NCI-H2107 (cell line): ENCODE measurements at places on chromosomes 2 and 18.
A peak's percentile ranks its signal among the peaks of the same experiment; 100 is the strongest.

- DNase-seq = no peak
These were observed 7.1 kb downstream of the ECEL1 start for GRCh38 chr2:232480201-232481190.

GRCh38 chr2:3770724-3771415, 67.5 kb downstream of the DCDC2C start:
- DNase-seq = no peak

GRCh38 chr2:45567974-45568789, 42.9 kb downstream of the SRBD1 start:
- DNase-seq = no peak

- DNase-seq = no peak
These were observed 1136.6 kb upstream of the NXPH2 start for GRCh38 chr2:139916822-139917221.

GRCh38 chr2:42809819-42810120, 17.4 kb upstream of the HAAO start:
- DNase-seq = peak; percentile 58
